ENCODE measurements at places on chromosomes 5 and 9. TPM values are rescaled to one million over a fixed set of nuclear protein-coding genes. Genes with fewer than 3 reads are reported as not detected.

DNA sequence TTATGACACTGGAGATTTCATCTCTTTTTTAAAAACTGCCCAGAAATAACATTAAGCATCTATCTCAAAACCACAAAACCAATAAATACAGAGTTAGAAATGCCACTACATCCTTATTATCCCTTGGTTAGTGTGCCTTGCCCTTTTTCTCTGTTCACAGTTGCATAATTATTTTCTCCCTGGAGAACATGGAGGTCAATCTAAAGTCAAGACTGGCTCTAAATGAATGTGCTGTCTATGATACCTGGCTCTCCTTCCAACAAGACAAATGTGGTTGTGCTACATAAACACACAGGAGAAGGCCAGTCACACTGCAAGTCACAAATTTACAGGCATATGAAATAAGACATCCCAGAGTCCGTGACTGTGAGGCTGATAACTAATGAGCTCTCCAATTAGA, 2.8 kb downstream of the FBN2 start:
- peak; percentile 37 for DNase-seq

- peak; percentile 91 for DNase-seq
Measured at GRCh38 chr5:53360811-53361210, 119.6 kb upstream of the FST start.

Gene ADAMTSL2
- total RNA-seq, result 0.32 TPM

DNA sequence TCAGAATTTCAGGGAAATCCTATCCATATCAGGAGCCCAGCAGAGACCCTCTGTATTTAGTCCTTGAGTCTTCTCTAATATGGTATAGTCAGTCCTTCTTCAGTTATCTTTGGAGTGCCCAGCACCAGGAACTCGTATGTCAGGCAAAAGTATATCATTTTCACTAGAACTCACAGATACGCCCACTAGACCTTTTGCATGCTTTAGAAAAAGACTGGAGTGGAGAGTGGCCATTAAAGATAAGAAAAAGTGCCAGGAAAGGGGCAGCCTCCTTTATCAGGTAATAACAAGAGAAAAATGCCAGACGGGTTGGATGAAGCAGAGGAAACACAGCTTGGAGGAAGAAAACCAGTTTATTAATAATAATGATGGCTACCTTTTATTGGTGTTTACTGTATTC, 63.5 kb downstream of the GPR21 start:
- DNase-seq, result no peak

DNA sequence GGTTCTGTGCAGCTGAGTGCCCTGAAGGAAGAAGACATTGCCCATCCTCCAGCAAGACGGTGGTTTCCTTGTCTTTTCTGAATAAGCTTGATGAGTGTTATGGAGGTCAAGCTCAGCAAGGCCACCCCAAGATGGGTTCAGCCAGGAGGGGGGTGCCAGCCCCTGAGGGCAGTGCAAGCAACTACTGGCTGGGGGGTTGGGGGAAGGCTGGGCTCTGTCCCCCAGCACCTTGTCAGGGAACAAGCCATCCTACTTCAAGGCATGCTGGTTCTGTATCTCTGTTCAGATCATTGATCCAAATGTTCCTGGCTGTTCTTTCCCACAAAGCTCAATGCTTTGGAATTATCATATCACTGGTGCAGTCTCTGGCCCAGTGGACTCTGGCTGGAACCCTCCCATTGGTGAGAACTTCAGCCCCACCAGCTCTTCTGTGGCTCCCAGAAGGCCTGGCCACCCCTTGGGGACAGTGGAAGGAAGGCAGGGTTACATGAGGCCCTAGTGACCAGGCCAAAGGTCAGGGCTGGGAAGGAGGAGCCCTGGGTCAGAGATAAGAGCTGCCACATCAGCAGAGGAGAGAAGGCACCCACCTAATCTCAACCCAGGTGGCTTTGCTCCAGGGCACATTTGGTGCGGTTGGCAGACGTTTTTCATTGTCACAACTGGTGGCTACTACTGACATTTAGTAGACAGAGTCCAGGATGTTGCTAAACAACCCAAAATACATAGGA, 280.2 kb downstream of the IRX2 start:
- DNase-seq, result no peak

DNA sequence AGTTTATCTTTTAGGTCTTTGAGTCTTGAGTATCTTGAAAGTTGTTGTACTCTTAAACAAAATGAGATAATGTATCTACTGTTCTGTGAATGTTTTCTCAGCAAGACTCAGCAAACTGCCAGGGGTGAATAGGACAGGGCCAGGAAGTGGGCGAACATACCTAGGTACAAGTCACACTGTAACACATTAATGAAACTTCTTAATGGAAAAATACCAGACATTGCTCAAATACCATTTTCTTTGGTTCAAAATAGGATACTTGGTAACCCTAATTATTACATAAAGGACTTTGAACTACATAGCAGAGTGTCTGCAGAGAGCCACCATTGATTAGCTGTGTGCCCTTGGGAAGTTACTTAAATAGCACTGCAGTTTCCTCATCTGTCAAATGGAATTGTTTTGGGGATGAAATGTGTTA, 197.5 kb downstream of the ARHGEF28 start:
- DNase-seq, result no peak

DNA sequence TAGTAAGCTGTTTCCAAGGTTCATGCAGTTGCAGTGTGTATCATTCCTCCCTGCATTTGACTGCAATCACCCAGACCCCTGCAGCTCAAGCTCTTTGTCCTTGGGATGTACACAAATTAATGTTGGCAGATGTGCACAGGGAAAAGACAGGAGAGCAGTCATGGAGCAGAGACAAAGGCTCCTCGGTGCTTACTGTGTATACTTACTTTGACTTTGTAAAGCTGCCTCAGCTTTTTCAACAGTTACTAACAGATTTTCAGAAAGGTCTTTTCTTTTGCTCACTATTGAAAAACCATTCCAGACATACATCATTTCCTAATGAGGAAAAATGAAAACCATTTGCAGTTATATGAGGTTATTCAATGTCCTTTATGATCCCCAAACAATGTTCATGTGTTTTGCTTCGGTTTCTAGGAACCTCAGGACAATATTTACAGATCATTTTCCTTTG, 124.9 kb downstream of the TTC39B start:
- no peak for DNase-seq

- no peak for DNase-seq
Measured at GRCh38 chr5:149651686-149652085, 70.4 kb downstream of the ARHGEF37 start.

DNA sequence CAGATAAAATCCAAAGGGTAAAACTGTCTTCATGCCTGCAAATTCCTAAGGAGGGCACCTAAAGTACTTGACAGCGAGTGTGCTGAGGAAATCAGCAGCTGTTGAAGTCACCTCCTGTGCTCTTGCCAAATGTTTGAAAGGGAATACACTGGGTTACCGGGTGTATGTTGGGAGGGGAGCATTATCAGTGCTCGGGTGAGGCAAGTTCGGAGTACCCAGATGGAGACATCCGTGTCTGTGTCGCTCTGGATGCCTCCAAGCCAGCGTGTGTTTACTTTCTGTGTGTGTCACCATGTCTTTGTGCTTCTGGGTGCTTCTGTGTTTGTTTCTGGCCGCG, 727 bp upstream of the ADRB2 start:
- DNase-seq, result peak; percentile 65

GRCh38 chr5:112013660-112014059, 256.7 kb upstream of the NREP start:
- no peak for DNase-seq

DNA sequence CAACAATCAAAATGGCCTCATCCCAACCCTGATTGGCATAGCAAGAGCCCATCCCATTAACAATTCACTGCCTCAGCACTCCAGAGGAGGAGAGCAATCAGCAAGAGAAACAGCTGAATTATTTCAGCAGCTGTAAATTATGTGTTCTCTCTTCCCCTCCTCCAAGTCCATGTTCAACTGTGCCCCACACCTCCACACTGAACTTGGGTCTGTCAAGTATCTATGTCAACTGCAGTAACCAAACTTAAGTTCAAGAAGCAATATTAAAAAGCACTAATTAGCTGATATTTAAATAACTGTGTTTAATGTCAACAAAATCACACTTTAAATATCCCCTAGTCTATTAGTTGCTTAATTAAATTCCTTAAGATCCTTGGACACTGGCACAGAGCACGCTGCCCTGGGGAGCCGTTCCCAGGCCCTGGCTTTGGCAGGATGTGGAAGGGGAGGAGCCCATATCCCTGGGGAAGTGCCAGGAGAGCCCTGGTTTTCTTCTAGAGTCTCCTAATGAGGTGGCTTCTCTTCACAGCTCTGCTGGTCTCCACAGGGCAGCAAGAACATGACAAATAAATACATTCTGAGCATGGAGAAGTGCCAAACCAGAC, 50.6 kb downstream of the SIL1 start:
- DNase-seq, result peak; percentile 54

- no peak for DNase-seq
Measured at GRCh38 chr9:120443976-120444375, 136.0 kb downstream of the CDK5RAP2 start.

GRCh38 chr5:122173474-122174415, 44.4 kb downstream of the ZNF474 start:
- no peak for DNase-seq

Gene GMCL2
- total RNA-seq, result not detected

GRCh38 chr5:56517011-56517416, 283.9 kb upstream of the ANKRD55 start:
- peak; percentile 1 for DNase-seq

DNA sequence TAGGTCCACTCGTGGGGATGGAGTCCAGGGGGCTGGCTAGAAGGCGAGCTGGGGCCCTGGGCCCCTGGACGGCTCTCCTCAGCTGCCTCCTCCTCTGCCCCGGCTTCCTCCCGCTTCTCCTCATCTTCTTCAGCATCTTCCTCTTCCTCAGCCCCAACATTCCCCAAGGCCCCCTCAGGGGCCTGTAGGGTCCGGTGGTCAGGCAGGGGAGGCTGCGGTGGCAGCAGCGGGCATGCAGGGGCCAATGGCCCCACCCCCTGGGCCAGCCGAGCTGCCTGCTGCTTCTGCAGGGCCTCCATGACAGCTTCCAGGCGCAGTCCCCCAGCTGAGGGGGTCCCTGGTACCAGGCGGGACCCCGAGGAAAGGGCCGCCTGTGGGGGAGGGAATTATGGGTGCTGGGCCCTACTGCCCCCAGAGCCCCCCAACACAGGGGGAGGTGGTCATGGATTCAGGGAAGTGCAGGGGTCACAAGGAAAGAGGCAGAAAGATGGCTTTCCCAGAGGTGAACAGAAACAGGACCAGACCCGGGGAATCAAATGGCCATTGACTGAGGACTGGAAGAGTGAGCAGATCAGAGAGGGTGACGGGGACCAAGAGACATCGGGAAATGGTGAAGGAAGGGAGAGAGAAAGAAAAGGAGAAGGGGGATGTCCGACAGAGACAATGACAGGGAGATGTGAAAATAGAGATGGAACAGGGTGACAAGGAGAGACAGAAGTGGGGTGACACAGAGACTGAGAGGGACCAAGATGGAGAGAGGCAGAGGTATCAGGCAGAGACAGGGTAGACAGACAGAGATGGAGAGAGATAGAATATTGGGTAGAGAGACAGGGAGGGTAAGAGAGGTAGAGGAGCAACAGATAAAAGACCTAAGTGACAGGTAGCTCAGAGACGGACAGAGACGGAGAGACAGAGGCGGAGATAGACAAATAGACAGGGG, 880 bp downstream of the ARID3C start:
- no peak for DNase-seq

GRCh38 chr9:78866207-78867132, 569.5 kb downstream of the PSAT1 start:
- peak; percentile 89 for DNase-seq

DNA sequence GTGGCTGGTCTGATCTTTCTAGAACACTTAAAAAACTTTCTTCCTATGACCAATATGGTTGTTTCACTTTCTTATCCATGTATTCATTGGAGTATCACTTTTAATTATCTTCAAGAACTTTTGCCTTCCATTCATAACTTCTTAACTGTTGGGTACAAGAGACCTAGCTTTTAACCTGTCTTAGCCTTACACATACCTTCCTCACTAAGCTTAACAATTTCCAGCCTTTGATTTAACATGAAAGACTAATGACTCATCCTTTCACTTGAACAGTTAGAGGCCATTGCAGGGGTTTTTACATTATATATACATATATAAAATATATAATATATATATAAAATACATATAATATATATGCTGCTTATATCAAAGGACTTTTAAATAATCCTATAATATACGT, 57.9 kb downstream of the ABHD17B start:
- no peak for DNase-seq

Gene CCDC69
- total RNA-seq, result 0.13 TPM

- DNase-seq, result peak; percentile 60
Measured at GRCh38 chr5:78899922-78900362, 85.2 kb downstream of the ARSB start.

DNA sequence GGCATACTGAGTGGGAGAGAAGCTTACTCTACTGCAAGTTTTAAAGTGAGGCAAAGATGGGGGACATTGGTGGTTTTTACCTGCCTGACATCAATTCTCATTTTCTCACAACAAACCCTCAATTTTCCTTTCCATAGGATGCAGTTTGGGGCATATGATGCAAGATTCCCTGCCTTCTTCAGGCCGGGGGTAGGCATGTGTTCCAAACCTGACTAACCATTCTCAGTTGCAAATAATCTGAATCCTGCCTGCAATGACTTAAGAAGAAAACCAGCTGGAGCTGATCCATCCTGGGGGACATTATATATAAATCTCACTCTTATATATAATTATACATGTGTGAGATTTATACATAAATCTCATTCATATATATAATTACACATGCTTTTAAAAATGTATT, 223.6 kb upstream of the EFNA5 start:
- peak; percentile 52 for DNase-seq

DNA sequence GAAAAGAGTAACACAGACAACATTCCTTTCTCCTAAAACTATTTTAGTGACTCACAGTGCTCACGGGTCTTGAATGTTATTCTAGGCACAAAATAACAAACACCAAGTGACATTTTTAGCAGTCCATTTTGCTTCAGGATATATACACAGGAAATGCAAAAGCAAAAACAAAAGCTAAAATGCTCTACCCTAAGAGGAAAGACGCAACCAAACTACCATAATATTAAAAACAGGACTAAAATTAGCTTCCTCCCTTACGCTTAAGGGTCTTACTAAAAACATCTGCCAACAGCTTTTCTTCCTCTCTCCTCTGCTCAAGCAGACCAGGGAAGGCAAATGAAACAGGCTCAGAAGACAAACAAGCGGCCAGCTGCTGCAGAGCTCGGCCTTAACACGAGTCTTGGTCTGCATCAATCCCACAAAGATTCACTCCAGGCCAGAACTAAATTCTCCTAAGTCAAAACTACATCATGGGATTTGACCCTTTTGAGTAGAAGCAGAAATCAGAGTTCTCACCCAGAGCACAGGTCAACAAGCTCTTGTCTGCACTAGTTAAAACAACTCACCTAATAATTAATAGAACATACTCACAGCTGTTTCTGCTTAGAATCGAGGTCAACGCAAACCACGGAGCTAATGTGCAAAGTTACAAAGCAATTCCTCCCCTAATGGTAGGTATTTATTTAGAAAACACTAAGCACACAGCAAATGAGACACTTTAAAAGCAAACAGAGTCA, 62.3 kb downstream of the RAPGEF1 start:
- peak; percentile 76 for DNase-seq

GRCh38 chr5:103362211-103362610, 103.6 kb downstream of the MACIR start:
- DNase-seq, result no peak

Gene TAF11L6
- total RNA-seq, result not detected

GRCh38 chr5:169970911-169971765, 9.2 kb downstream of the INSYN2B start:
- peak; percentile 83 for DNase-seq

All from LHCN-M2 (cell line).